Cortex of kidney (tissue), 1 donor: ENCODE measurements at places on chromosomes 3 and 15.

DNA sequence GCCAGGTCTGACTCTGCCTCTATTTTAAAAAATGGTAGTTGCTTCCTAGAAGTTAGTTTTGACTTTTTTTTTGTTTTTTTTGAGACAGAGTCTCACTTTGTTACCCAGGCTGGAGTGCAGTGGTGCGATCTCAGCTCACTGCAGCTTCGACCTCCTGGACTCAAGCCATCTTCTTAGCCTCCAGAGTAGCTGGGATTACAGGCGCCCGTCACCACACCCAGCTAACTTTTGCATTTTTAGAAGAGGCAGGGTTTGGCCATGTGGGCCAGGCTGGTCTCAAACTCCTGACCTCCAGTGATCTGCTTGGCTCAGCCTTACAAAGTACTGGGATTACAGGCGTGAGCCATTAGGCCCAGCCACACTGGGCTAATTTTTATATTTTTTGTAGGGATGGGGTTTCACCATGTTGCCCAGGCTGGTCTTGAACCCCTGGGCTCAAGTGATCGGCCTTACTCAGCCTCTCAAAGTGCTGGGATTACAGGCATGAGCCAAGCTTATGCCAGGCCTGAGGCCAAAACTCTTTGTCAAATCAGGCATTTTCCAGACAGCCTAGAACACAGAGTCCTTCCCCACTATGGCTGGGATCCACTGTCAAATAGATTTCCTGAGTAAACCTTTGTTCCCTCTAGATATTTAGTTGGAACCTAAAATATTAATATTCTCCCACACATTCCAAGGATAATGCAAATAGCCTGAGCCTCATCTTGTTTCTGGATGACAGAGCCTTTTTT is 13.7 kb downstream of the C3orf62 start:
- DNase-seq, result no peak

- no peak for DNase-seq
These were observed 49.2 kb downstream of the OTOL1 start for GRCh38 chr3:161545824-161546223.

GRCh38 chr15:51908316-51908715 is 63.3 kb downstream of the LEO1 start:
- no peak for DNase-seq

DNA sequence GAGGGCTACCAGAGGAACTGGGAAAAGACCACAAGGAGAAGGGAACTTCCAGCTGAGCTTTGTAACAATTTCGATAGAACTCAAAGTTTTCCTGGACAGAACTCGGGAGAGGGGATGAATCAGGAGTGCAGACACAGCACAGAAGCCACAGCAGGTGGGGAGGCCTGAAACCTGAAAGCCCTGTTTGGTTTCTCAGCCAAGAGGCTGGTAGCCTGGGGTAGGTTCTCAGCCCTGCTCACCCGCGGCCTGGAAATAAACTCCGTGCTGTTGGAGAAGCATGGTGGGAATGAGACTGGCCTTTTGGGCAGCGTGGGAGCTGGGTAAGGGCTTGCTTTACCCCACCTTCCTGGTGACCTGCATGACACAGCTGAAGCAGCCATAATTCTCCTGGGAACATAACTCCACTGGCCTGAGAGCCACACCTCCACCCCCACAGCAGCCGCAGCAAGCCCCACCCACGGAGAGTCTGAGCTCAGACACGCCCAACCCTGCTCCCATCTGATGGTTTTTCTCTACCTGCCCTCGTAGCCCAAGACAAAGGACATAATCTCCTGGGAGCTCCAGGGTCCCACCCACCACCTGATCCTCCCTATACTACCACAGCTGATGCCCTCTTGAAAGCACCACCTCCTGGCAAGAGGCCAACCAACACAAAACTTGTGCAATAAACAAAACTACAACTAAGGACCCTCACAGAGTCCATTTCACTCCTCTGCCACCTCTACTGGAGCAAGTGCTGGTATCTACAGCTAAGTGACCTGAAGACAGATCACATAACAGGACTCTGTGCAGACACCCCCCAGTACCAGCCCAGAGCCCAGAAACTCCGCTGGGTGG is 52.5 kb upstream of the CHRM5 start:
- no peak for DNase-seq

- no peak for DNase-seq
These were observed 33.6 kb upstream of the SEC13 start for GRCh38 chr3:10354361-10355015.

DNA sequence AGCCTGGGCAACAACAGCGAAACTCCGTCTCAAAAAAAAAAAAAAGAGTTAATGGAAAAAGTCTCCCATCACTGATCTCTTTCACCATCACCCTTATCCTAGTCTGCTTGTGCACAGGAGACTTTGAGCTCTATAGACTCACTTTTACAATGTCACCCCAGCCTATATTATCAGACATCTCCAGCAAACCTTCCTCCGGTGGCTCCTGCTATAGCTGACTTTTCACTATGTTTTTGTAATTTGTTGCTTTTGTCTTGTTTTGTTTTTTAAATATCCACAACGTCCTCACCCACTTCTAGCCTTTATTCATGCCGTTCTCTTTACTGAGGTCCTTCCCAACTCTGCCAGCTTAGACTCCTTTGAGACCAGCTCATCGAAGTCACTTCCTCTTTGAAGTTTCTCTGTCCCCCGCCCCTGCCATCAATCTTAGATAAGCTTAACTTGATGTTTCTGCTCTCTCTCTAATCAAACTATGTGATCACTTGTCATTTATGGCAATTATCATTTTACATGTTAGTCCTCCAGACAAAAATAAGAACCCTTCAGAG is 82.7 kb upstream of the CHD2 start:
- no peak for DNase-seq

DNA sequence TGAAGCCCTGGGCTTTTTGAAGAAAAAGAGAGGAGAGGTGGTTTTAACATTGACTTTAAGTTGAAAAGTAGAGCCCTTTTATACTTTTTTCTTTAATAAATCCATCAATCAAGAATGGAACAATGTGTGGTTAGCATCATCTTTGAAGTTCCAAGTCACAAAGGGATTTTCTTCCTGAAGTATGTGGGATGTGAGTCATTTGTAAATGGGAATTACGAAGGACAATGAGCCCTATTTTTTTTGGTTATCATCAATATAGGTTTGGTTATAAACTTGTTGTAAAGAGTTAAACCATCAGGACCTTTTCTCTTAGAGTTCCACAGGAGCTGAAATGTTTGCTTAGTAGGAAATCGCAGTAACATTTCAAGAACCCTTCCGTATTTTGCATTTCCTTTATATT is 38.3 kb downstream of the PIK3CA start:
- DNase-seq, result no peak

DNA sequence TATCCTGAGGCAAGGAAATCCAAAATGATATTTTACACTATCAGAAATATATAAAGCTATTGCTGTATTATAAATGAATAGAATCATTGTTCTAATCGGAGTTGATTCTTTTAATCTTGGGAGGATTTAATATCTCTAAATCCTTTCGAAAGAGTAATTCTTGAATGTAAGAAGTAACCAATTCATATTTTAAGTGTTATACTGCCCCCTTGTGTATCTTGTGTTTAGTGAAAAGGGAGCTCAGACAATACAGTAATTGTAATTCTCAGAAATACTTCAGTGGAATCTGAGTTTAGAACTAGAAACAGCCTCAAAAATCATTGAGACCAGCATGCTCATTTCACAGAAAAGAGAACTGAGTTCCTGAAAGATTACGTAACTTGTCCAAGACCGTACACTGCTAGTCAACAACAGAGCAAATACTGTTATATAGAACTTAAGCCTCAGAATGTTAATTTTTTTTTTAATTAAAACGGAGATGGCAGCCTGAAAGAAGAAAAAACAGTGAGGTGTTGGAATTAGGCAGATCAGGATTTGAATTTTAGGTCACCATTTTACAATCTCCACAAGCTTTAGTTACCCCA is 42.9 kb downstream of the PLCH1 start:
- DNase-seq, result no peak

- DNase-seq, result no peak
These were observed 143.1 kb downstream of the LSAMP start for GRCh38 chr3:116302087-116302747.

GRCh38 chr3:187978433-187979011 is 175.4 kb upstream of the LPP start:
- DNase-seq, result no peak

DNA sequence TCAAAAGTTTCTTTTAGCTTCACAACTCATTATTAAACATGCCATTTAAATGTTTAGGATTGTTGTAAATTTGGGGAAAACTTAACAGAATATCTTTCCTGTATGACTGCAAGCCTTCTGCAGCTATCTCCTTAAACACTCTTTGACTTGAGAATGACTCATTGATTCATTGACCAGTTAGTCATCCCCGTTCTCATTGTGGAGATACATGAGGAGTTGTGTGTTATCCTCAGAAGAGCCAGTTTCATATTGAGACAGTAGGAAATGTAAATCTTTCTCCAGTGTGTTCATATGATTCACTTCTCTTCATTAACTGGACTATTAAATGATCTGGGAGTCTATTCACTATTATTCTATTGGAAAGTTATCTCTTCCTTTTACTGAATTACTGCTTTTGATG is 83.0 kb downstream of the CRYGS start:
- DNase-seq, result no peak

- no peak for DNase-seq
These were observed 654.9 kb upstream of the TBL1XR1 start for GRCh38 chr3:177852001-177852807.

DNA sequence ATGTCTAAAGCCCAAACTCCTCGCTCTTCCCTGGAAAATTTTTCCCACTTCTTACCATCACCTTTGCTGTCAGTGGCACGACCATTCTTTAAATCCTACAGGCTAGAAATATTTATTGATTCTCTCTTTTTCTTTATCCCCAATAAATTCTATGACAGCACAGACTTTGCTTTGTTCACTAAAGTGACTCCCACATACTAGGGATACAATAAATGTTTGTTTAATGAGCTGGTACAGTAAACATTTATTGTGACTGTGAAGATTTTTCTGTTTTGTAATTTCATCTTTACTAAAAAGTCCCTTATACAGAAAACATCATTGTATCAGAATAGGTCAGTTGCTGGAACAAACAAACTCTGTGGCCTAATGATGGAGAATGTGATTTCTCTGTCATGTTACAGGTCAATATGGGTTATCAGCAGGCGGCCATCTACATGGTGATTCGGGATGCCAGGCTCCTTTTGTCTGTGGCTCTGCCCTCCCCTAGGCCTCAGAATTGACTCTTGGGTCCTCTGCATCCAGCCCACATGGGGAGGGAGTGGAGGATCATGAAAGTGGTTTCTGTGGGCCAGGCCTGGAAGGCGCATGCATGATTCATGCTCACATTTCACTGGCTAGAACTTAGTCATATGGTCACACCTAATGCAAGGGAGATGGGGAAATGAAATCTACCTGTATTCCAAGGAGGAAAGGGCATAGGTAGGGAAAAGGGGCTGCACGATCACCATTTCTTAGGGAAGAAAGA is 22.7 kb upstream of the KNG1 start:
- DNase-seq, result no peak

DNA sequence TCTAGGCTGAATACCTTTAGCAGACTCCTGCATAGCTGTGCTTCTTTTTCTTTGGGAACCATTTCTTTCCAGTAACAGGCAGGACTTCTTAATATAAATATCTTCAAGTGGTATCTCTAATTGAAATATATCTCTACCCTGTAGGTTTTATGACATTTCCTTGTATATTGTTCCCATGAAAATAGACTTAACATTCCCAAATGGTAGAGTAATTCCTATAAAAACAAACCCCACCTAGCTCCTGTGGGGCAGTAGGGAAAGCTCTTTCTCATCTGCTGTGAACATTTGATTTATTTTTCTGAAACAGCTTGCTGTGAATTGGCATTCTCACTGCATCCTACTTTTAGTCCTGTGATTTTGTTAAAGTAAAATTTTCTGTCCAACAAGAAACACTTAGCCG is 20.8 kb downstream of the SELENOT start:
- DNase-seq, result no peak

DNA sequence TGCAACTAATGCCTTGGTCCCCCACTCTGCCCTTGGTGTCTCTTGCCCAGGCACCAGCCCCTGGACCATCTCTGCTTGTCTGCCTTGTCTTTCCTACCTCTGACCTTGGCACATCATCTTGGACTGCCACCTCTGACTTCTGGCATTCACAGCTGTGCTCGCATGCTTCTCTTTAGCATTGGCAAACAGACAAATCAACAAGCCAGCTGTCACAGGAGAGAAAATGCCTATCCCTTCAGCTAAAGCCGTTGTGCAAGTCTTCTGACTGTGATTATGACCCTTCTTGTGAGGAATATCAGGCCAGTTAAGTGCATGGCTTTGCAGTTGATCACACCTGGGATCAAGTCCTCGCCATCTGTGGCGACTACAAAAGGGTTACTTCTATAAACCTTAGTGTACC is 84.6 kb downstream of the PRICKLE2 start:
- DNase-seq, result no peak

GRCh38 chr15:53160092-53160704 is 370.1 kb upstream of the ONECUT1 start:
- DNase-seq, result no peak

- no peak for DNase-seq
These were observed 147.3 kb downstream of the SMAD6 start for GRCh38 chr15:66849393-66849745.

DNA sequence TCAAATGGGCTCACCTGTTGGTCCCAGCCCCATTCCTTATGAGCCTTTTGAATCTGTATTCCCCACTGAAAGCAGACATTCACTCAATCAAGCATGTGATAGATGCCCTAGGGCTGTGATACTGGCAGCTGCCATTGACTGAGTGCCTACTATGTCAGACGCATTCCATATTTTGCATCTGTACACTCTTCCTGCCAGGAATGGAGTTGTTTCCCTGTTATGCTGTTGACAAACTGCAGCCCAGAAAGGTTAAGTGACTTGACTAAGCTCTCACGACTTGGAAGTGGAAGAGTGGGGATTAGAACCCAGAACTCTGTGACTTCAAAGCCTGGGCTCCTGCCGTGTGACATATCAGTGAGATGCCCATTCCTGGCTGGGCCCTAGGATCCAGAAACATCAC is 211.4 kb downstream of the RPLP1 start:
- DNase-seq, result no peak

- DNase-seq, result no peak
These were observed 584.2 kb upstream of the DPPA4 start for GRCh38 chr3:109921509-109921908.

DNA sequence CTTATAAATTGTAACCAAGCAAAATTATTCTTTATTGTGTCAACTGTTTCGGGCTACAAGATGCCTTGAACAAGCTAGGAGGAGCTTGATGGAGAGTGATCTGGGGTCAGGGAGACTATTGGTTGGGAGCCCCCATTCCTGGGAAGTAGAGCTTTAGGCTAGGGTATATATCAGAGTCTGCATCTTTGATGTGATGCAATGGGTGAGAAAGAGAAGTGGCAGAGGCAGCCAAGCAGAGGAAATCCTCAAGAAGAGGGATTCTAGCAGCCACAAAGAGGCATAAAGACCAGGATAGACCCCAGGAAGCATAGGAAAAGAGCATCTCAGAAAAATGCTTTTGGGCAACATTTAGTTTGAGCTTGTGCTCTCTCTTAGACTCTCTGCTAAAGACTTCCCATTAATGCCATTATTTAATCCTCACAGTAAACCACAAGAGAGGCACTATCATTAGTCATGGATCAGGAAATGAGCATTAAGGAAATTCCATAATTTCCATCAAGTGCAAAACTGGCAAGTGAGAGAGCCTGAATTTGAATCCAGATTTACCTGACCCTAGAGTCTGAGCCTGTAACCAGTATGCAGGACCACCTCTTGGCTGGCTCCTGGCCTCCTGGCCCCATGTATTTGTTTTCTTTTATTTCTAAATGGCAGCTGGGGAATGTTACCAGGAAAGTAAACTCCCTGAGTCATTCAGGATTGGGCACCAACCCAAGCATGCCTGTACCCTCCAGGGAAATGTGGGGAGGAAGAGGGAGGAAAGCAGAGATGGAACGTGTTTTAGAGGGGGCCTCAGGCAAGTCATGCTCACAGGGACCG is 118.7 kb downstream of the RPL22L1 start:
- no peak for DNase-seq
